ENCODE measurements at places on chromosomes 7 and 10.
A peak's percentile ranks its signal among the peaks of the same experiment; 100 is the strongest.

DNA sequence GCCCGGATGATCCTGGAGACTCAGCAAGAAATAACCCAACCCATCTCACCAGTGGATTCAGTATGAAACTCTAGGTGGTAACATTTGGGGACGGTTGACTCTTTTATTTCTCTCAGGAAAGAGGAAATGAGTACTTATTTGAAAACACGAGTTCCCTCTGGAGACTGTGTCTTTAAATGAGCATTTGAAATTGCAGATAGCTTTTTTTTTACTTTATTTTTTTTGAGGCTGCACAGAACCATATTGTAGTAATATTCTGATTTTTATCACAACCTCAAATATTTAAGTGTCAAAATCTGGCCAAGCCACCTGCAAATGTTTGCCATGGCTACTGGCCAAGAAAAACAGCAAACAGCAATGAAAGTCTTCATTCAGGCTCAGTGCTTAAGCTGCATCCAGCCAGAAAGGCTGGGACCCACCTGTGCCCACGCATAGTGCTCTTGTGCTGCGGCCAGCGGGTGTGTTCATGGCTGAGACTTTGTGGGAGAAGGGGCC, 160.8 kb downstream of the CREB5 start:
- DNase-seq, result peak; percentile 75

GRCh38 chr10:90133606-90134005, 432.2 kb downstream of the KIF20B start:
- DNase-seq, result no peak

- no peak for DNase-seq
Measured at GRCh38 chr7:136878878-136879277, 10.4 kb downstream of the CHRM2 start.

- DNase-seq, result no peak
Measured at GRCh38 chr7:90582164-90582563, 14.0 kb upstream of the CDK14 start.

DNA sequence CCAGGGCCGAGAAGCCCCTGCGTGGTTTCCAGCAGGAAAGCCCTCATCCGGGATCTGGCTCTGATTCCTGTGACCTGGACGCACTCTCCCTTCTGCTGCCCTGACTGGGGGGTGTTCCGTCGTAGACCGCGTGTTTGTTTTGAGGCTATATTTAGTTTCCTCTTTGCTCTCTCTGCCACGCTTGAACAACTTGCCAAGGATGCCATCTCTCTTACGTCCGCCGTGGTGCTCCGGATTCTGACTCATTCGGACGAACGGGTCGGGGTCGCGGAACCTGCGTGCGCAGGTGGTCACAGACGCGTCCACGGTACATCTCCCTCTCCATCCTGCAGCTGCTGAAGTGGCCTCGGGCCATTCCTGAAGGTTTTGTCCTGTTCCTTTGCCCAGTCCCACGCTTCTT, 10.4 kb upstream of the SORCS3 start:
- DNase-seq, result no peak

DNA sequence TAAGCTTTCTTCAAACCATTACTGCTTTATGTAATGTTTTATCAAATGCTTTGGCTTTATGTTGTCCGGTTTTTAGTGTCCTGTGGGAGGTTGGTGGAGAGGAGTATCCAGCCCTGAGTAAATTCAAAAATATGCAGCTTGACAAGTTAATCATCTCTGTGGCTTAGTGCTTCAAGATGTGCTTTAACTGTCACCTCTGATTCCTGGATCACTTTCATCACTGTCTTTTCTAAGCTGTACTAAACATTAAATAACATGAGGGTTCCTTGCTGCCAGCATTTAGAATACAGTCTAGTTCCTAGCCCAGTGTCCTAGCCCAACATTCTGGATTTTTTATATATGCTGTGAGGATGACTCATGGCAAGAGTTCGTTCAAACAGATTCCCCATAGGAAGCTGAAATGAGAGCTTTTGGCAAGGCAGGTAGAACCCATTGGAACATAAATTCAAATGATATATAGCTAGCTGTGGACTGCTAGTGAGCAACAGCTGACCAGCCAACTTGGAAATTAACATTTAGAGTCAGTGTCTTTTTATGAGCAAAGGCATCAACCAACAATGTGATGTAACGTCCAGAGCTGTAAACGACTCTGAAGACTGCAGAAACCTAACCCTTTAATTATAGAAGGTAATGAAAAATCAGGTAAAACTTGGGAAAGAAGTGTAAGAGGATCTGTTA, 80.6 kb upstream of the OIT3 start:
- DNase-seq, result peak; percentile 75

GRCh38 chr7:129719980-129720732, 108.6 kb downstream of the NRF1 start:
- no peak for DNase-seq

GRCh38 chr7:149862156-149862555, 11.6 kb upstream of the ATP6V0E2 start:
- no peak for DNase-seq

DNA sequence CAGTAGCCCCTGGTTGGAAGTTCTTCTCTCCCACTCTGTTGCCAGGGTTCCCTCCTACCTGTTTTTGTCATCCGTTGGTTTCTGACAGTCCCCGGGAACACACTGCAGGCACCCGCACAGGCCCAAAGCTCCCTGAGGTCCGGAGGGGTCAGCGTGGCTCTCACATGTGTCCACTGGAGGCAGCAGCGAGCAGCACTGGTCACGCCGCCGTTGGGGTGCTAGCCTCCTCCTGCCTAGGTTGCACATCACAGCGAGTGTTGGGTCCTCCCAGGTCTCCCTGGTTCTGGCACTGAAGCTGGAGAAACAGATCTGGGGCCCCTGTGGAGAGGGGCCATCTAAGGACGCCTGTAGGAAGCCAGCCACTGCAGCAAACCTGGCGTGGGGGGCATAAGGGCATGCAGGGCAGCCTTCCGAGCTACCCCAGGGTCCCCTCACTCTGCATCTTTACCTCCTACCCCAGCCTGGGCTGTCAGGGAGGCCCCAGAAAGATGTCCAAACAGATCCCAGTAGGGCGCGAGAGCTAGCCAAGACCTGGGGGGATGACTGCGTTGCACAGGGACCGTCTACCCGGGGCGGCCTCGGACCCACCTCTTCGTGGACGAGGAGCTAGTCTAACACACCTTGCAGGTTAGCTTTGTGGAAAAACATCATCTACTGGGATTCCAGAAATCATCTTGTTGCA, 28.9 kb downstream of the LRRC27 start:
- DNase-seq, result no peak

DNA sequence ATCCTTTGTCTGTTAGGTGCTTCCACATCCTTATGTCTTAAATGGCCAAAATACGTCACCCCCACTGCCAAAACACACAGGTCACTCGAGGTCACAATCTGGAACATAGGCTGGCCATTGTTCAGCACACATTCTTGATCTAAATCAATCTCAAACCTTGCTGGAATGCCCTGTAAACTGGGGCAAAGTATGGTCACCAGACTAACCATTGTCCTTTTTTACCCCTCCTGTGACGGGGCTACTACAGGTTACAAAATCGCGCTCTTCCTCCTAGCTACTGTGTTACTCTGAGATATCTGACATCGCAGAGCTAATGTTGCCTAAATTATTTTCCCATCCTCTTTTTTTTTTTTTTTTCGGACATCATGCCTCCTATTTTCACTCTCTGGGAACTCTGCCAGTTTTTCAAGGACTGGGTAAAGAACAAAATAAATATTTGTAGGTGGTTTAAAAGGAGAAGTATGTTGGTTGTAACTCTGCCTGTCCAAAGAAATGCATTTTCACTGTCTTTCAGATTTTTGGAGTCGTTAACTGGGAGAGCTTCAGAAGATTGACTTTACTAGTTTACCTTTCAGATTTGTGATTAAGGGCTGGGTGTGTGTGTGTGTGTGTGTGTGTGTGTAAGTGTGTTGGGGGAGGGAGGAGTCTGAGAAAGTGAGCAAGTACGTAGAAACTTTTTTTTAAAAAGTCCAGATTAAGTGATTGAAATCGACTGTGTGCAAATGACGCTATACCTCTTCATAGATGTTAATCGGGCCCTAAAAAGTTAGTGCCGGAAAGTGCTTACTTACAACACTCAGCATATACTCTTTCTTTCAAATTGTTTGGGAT, 942 bp upstream of the KIAA1217 start:
- peak; percentile 42 for DNase-seq

DNA sequence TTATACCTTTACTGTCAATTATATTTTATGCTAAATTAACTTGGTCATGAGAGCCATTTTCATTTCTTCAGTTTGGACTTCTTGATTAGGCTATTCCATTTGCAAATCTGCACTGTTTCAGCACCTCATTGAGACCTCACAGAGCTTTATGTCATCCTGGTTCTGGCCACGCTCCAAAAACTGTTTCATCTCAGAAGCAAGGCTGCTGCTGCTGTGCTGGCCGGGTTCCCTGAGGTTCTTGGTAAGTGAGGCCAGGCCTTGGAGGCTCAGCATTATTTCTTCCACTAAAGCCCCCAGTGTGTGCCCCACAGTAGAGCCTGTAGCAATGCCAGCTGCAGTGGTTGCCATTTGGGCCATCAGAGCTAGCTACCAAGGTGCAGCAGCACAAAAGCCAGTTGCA, 7.8 kb upstream of the ZNF485 start:
- DNase-seq, result peak; percentile 17

DNA sequence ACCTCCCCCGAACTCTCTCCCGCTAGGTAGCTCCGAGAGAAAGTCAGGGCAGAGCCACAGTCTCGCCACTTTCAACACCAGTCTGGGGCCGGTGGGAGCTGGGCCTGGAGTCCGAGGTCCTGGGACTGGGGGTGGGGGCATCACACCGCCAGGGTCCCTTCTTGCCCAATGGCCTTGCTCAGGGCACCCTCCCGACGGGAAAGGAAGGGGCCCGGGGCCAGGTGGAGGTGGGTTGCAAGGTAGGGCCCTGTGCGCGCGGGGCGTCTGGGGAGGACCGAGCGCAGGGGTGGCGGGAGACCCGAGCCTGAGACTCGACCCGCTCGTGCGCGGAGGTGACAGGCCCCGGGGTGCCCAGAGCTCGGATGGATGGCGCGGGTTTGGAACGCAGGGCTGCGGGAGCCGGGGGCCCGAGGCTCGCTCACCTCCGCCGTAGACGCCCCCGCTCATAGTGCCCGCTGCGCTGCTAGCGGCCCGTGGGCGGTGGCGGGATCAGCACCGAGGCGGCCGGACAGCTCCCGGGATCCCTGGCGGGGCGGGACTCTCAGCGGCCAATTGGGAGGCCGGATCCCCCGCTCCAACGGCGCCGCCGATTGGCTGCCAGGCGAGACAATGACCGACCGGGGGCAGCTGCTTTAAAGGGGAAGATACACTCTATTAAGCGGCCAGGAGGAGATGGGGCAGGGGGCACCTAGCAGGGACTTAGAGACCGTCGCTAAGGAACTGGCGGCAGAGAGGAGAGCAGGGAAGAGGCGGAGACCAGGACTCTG, at the start of gene ACTL6B:
ACTL6B (minus strand) TSS at position 541 of the 767 bp plus-strand sequence; CDS start at position 447, 94 bp downstream.
- peak; percentile 23 for DNase-seq

DNA sequence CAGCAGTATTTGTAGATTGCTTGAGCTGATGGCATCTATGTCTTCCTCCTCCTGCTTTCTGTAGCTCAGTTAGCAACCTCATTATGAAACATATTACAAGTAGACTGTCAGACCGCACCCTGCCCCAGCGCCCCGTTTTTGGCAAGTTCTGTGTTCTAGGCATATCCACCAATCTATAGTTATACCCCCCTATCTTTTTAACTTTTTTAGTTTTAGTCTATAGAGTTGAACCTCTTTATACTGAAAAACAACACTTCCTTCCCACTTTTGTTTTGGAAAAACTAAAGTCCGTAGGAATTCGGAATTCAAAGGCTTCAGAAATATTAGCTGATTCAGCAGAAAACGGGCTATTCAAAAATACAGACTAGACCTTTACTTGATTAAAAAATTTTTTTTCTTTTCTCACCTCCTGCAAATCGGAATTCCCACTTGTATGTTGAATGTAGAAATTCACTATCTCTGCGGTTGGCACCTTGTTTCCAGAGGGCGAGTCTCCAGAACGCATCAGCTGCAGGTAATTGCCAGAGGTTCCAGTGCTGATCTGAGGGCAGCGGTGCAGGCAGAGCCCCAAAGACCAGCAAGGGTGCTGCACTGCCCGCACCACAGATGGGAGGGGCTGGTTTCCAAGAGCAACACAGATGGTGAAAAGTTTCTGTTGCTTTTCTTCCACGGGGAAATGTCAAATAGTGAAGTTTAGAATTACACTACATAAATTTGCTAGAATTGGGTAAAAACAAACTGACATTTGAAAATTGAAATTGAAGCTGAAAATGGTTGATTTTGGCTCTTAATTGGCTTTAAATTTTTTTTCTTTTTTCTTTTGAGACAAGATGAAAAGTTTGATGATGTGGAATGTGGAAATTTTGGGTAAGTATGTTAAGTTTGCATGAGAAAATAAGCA, 2.2 kb upstream of the FZD8 start:
- DNase-seq, result peak; percentile 9

- DNase-seq, result peak; percentile 4
Measured at GRCh38 chr7:26653430-26654399, 210.7 kb downstream of the SKAP2 start.

DNA sequence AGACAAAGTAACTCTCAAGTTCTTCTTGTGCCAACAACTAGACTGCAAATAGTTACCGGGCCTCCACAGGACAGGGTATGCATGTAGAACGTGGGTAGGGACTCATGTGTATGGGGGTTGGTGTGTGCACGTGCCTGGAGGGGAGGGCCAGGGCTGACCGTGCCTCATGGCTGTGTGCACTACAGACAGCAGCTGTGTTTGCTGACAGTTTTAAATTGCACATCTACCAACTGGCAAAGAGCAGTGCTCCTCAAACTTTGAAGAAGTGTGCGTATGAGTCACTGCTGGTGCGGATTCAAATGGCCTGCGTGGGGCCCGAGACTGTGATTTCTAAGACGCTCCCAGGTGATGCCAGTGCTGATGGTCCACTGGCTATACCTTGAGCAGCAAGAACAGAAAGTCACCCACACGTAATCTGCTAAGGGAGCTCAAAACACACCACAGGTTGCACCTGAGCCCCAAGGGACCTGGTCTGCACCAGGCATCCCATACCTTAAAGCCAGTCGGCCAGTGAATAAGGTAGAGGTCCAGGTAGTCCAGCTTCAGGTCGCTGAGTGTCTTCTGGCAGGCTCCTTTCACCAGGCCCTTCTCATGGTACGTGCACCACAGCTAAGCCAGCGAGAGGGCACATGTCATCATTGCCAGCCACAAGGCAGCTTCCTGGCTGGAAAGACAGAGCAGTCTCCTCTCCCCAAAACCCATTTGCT, 8.5 kb downstream of the AKR1B1 start:
- DNase-seq, result no peak

DNA sequence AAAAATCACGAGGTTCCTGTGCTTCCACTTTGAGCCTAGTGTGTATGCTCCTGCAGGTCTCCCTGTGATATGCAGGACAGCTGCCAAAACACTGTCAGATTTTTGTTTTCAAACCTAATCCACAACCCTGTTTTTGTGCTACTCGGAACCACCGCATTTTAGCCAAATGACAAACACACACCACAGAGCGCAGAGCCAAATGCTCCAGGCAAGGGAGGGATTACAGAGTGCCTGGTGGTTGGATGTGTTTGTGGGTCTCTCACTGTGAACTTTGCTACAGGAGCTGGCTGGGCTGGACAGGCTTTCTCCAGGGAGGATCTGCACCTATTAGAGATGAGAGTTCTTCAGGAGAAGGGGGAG, 5.7 kb upstream of the RBM28 start:
- DNase-seq, result no peak

GRCh38 chr10:108411206-108411605, 1246.7 kb upstream of the SORCS1 start:
- no peak for DNase-seq

GRCh38 chr7:28165261-28165660, 15.3 kb downstream of the JAZF1 start:
- DNase-seq, result no peak

- no peak for DNase-seq
Measured at GRCh38 chr7:157669768-157670351, 333.1 kb downstream of the DNAJB6 start.

- no peak for DNase-seq
Measured at GRCh38 chr7:140145709-140146108, 31.1 kb downstream of the KDM7A start.

- DNase-seq, result no peak
Measured at GRCh38 chr10:511849-512191, 177.6 kb downstream of the DIP2C start.
